ENCODE measurements at places on chromosomes 6 and 20.

- DNase-seq: no peak
Observed at GRCh38 chr20:33463332-33464101, 20.0 kb upstream of the SNTA1 start.

DNA sequence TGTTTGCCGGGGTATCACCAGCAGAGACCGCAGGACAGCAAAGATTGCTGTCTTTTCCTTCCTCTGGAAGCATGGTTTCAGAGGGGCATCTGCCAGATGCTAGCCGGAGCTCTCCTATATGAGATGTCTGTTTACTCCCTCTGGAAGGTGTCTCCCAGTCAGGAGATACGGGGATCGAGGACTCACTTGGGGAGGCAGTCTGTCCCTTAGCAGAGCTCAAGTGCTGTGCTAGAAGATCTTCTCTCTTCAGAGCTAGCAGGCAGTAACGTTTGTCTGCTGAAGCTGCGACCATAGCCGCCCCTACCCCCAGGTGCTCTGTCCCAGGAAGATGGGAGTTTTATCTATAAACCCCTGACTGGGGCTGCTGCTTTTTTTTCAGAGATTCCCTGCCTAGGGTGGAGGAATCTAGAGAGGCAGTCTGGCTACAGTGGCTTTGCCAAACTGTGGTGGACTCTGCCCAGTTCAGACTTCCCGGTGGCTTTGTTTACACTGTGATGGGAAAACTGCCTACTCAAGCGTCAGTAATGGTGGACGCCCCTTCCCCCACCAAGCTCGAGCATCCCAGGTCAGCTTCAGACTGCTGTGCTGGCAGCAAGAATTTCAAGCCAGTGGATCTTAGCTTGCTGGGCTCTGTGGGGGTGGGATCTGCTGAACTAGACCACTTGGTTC is 133.0 kb upstream of the FLRT3 start:
- DNase-seq: no peak

DNA sequence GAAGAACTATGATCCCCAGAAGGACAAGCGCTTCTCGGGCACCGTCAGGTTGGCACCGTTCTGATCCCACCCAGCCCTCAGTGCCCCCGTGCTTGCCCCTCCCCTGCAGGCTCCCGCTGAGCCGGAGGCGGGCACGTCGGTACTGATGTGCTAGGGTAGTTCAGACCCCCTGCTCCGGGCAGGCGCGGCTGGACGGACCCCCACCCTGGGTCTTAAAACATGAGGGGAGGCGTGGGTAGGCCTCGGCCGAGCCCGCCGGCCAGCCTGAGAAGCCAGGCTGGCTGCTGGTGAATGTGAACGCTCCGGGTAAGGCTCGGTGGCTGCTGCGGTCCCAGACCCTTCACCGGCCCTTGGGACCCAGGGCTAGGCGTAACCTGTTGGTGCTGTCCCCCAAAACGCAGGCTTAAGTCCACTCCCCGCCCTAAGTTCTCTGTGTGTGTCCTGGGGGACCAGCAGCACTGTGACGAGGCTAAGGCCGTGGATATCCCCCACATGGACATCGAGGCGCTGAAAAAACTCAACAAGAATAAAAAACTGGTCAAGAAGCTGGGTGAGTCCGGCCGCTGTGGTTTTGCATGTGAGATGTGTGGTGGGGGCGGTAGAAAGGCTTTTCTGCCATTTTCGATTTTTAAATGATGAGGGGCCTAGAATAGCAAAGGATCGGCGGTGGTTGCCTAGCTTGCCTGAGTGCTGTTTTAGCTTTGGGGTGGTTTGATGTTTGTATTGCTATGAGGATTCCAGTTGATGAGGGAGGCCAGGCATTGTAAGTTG is 964 bp downstream of the RPL10A start:
- DNase-seq: no peak

GRCh38 chr20:54708229-54708628 is 232.8 kb downstream of the DOK5 start:
- DNase-seq: no peak

DNA sequence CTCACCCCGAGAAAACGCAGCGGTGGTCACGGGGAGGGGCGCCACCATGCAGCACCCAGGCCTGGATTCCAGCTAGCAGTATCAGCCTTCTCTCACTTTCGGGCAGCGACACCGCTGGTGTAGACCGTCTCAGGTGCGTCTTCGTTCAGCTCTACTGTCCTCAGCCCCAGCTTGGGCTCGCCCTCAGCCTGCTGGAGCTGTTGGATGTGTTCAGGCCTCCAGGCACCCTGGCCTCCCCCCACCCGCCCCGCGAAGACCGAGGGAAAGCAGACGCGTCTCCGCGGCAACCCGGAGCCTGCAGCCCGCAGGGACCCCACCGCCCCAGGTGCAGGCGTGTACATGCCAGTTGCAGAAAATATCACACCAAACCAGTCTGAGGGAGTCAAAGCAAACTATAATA is 60.8 kb upstream of the CARMIL1 start:
- no peak for DNase-seq

GRCh38 chr6:123515715-123516114 is 121.0 kb downstream of the TRDN start:
- DNase-seq: no peak

Measured in anterior cingulate cortex (tissue), 58 donors.